ENCODE measurements at places on chromosomes 16 and 17. TPM values are rescaled to one million over a fixed set of nuclear protein-coding genes. Genes with fewer than 3 reads are reported as not detected.
A peak's percentile ranks its signal among the peaks of the same experiment; 100 is the strongest.

DNA sequence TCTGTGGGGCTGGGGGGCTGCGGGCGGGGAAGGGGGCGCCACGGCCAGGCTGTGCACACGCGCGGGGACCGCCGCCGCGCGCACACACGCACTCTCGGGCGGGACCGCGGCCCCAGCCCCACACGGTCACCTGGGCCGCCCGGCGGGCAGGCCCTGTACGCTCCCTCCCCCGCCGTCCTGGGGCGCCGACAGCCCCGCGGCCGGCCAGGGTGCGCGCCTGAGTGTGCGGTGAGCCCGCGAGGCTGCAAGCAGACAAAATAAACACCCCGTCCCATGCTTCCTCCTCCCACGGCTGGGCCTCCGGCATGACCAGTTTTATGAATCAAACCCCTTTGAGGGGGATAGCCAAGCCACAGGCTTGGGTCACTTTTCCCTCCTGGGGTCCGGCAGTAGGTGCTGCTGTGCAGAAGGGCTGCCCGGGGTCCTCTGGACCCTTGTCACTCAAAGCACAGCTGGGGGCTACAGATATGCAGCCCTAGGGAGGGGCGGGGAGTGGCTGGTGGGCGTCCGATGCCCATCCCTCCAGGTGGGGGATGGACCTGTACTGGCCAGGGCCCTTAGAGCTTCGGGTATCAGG is 441 bp downstream of the VASN start:
- no peak for DNase-seq
- H3K4me3 ChIP-seq, result peak overlapping the region; percentile 61

DNA sequence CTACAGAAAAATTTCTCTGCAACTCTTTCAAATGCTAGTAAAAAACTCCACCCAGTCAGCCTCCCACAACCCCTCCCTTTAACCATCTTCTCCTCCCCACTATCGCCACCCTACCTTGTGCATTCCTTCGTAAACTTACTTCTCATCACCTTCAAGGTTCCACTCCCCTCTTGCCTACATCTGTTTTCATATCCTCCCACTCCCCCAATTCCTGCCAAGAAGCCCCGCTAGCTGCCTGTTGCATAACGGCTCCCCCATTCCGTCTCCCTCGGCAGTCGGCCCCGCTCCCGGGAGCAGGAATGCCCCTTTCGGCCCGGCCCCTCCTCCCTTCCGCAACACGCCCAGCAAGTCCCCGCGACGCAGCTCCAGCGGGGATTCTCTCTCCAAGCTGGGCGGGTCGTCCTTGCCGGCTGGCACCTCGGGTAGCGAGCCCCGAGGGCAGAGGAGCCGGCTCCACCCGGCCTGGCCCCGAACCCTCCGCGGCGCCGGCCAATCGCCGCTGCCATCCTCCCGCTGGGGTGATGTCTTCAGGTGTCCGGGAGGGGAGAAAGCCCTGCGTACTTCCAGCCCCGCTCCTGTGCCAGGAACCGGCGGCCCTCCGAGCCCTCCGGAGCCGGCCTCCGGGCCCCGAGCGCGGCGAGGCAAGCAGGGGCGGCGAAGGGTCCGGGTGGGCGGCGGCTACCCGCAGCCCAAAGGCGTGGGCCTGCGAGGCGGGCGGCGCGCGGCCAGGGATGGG is 1.5 kb downstream of the PHLPP2 start:
- peak; percentile 78 for DNase-seq
- peaks cover 15% of the 10 kb centered on the region for H3K4me1 ChIP-seq
- H3K27me3 ChIP-seq, result no peaks in the 10 kb centered on the region
- H3K27ac ChIP-seq, result 0 out of 2 replicates have a peak overlapping the region, but pooled peaks have one; percentile 3
- H3K36me3 ChIP-seq, result no peaks in the 10 kb centered on the region

DNA sequence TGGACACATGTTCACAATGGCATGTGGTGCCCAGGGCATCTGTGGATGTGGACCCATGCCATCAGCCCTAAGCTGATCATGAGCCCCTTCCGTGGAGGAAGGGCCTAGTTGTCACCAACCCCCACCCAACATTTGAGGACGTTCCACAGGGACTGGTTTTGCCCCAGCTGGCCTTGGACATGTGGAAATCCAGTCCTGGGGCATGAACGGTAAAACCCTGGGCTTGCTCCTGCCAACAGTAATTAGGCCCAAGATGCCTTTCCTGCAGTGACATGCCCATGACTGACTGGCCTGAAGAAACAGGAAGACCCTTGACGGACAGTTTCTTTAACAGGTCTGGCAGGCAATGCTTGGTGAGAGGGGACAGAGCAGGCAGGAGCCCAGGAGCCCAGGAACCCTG is 7.7 kb downstream of the TNS4 start:
- peaks cover 16% of the 10 kb centered on the region for H3K36me3 ChIP-seq
- peaks cover 77% of the 10 kb centered on the region for H3K4me1 ChIP-seq
- H3K27ac ChIP-seq, result no peak overlapping the region
- no peak overlapping the region for H3K4me3 ChIP-seq

DNA sequence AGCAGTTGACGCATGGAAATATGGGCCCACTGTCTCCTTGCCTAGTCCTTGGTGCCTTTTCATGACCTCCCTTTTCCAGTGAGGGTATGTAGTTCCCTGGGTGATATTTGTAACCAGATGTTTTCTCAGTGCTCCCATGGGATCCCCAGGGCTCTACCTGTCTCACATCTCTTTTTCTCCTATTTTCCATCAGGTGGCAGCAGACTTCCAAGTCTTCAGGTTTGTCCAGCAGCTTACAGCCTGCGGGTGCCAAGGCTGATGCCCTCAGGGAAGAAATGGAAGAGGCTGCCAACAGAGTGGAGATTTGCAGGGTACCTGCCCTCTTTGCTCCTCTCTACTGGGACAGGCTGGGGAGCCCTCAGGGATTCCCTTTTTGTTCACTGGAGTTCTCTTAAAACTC is 89.1 kb downstream of the ELAC2 start:
- no peak overlapping the region for H3K4me3 ChIP-seq
- no peaks in the 10 kb centered on the region for H3K4me1 ChIP-seq
- peaks cover 36% of the 10 kb centered on the region for H3K27me3 ChIP-seq
- no peak overlapping the region for H3K27ac ChIP-seq
- H3K36me3 ChIP-seq, result no peaks in the 10 kb centered on the region

DNA sequence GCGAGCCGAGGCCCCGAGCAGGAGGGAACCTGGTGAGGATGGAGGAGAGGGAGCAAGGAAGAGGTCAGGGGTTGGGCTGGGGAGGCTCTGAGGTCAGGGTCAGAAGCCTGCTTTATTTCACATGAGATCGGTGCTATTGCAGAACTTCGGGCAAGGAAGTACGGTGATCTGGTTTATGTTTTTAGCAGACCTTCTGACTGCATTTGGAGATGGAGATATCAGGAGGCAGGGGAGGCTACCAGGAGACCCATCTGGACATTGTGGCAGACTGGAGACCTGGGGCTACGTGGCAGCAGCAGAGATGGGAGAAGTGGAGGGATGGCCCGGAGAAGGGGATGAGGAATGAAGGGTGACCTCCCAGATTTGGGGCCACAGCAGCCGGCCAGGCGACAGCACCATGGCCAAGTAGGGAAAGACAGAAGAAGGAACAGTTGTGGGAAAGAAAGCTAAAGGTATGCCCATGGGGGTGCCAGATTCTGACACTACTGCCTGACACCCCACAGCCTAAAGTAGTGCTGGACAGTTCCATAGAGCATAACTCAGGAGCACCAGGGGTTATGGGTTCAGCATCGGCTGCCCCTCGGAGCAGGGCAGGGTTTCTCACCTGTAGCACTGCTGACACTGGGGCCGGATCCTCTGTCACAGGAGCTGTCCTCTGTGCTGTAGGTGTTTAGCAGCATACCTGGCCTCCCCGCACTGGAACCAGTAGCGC is 7.4 kb downstream of the CACNG4 start:
- 0 out of 2 replicates have a peak, but pooled peaks cover 2% of the 10 kb centered on the region for H3K4me1 ChIP-seq
- no peak overlapping the region for H3K4me3 ChIP-seq
- H3K36me3 ChIP-seq, result no peaks in the 10 kb centered on the region
- no peak overlapping the region for H3K27ac ChIP-seq
- no peaks in the 10 kb centered on the region for H3K27me3 ChIP-seq

GRCh38 chr17:22373911-22374310 is 681.6 kb downstream of the KCNJ18 start:
- no peaks in the 10 kb centered on the region for H3K4me1 ChIP-seq
- H3K27ac ChIP-seq, result no peak overlapping the region
- no peaks in the 10 kb centered on the region for H3K36me3 ChIP-seq

- no peaks in the 10 kb centered on the region for H3K27me3 ChIP-seq
- H3K36me3 ChIP-seq, result 0 out of 2 replicates have a peak, but pooled peaks cover 5% of the 10 kb centered on the region
- H3K4me1 ChIP-seq, result no peaks in the 10 kb centered on the region
These were observed 24.4 kb upstream of the ABCC11 start for GRCh38 chr16:48271728-48272127.

DNA sequence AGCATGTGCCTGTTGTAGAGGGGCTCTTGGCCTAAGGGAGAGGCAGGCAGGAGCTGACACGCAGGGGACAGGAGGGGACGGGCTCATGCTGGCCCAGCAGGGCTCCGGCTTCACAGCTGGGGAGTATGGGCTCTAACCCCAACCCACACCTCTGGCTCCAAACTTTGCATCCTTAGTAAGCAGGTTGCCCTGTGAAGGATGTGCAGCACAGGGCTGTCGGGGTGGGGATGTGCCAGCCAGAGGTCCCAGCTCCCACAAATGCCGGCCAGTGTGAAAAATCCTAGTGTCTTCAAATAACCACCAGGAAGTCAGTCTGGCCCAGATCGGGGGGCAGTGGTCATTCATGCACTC is 14.0 kb upstream of the FAM83G start:
- no peaks in the 10 kb centered on the region for H3K36me3 ChIP-seq
- DNase-seq, result no peak
- H3K4me3 ChIP-seq, result no peak overlapping the region
- no peaks in the 10 kb centered on the region for H3K4me1 ChIP-seq

The ATP2A1 gene
- 8.3 TPM for total RNA-seq

The PRAC2 gene
- total RNA-seq, result not detected

The CFAP52 gene
- total RNA-seq, result not detected

The MT1G gene
- total RNA-seq, result not detected
